ENCODE measurements at places on chromosomes 3 and 15.

GRCh38 chr15:62934236-62934971 lies 108.1 kb upstream of the TPM1 start:
- DNase-seq, result no peak

DNA sequence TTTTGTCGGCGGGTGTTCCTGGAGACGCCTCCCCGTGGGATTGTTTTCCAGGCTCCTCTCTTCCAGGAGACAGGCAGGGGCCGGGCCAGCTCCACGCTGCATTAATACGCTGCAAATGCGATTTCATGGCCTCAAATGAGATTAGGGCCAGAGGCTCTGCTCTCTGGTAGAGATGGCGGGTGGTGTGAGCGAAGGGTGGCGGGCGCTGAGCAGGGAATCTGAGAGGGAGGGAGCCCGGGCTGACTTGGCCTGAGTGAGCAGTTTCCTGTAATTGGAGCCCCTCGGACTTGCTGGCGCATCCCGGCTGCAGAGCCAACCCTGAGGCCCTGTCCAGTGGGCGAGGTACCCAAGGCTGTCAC lies 7.4 kb upstream of the CCDC33 start:
- no peak for DNase-seq

GRCh38 chr3:162376761-162377160 lies 880.2 kb downstream of the OTOL1 start:
- no peak for DNase-seq

DNA sequence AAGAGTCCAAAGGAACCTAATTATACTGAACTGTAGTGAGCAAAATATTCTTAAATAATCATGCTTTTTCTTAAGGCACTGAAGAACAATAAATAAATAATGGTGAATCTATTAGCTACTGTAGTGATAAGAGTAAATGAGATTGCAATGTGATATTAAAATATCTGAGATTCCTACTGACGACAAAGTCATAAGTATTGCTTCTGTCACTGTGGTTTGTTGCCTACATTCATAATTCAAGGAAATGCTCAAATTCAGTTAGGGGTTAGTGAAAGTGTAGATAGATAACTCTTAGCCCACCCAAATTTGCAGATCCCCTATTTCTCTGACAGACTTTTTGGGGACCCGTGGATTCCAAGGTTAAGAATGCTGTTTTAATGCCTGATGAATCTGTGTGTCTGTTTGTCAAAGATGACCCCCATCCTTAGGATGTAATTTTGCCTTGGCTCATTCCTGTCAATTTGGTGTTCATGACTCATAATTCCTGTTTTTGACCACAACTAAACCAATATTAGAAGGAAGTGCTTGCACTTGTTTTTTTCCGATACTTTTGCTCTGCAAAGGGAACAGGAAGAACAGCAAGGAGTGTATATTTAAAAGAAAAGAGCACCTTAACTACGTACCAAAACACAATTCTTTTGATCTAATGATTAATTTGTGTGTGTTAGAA lies 86.7 kb downstream of the MAGI1 start:
- DNase-seq, result no peak

- DNase-seq, result no peak
These were observed at the start of gene CHRD for GRCh38 chr3:184379358-184380184. TSS of gene CHRD (plus strand) at chr3:184380054. CDS start at chr3:184380319, 265 bp downstream.
